ENCODE measurements at places on chromosomes 7 and 10. TPM values are rescaled to one million over a fixed set of nuclear protein-coding genes. Genes with fewer than 3 reads are reported as not detected.

Gene CALN1
- total RNA-seq = not detected

DNA sequence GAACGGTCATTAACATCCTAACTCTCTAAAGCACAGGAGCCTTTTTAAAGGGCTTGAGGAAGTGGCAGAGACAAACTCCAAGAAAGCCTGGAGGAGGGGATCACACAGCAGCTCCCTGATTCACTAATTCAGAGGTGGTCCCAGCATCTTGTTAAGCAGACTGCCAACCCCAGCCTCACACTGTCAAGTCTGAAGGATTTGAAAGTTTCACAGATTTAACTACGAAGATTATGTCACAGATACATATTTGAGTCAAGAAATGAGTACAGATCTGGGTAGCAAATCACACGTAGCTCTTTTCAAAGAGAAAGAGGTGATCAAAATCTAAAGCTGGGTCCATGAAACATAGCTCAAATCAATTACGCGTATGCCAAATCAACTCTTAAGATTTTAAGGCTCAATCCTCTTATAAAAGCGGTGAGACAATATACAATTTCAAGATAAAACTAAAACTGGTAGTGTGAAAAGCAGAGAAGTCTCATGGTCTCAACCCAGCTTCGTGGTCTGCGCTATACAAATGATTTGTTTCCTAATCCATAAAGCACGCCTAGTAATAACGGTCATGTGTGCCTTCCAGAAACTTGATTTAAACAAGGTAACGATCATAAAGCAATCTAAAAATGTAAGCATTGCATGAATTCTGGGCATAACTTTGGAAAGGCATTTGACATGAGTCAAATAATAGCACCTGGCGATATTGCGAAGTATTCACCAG lies 229.9 kb upstream of the MKLN1 start:
- peaks cover 61% of the 10 kb centered on the region for H3K36me3 ChIP-seq
- no peak for DNase-seq
- no peaks in the 10 kb centered on the region for H3K27me3 ChIP-seq
- H3K27ac ChIP-seq = no peak overlapping the region
- H3K4me1 ChIP-seq = peaks cover 60% of the 10 kb centered on the region
- H3K4me3 ChIP-seq = no peak overlapping the region

DNA sequence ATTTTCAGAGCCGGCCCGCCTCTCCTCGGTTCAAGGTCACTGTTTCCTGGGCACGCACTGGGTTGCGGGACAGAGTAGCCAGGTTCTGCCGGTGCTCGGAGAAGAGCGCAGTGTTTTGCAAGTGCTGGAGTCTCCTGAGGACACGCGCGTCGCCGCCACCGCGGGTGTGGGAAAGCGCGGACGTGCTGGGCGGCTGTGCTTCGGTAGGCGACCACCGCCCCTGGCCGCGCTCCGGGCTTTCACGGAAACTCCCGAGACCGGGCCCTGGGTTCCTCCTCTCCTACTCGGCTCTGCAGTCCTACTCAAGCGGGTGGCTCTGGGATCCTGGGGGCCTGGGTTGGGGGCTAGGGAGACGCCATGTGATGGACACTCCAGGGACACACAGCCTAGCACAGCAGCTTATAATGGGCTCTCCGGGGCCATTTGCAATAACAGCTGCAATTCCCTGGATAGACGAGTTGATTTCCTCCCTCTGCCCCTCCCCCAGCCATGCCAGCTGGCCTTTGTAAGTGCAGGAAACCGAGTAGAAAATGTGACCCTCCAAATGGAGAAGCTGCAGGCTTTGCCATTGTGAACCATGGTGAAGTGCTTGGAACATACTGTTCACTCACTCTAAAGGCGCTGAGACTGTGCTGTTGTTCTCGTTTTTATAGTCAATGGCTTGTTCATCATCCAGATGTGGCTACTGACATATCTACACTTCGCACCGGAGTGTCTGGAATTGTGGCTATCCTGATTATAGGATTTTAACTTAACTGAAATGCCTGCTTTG lies 2.1 kb downstream of the FRAT1 start:
- peaks cover 25% of the 10 kb centered on the region for H3K4me1 ChIP-seq
- H3K36me3 ChIP-seq = peaks cover 2% of the 10 kb centered on the region
- no peak for DNase-seq
- H3K27me3 ChIP-seq = peaks cover 4% of the 10 kb centered on the region
- peak overlapping the region; percentile 79 for H3K4me3 ChIP-seq

Gene AMPH
- not detected for total RNA-seq

GRCh38 chr10:75403939-75404814 lies 2.6 kb upstream of the ZNF503 start:
- DNase-seq = no peak
- peaks cover 3% of the 10 kb centered on the region for H3K36me3 ChIP-seq
- H3K27me3 ChIP-seq = peaks cover 75% of the 10 kb centered on the region
- peaks cover 38% of the 10 kb centered on the region for H3K4me1 ChIP-seq

DNA sequence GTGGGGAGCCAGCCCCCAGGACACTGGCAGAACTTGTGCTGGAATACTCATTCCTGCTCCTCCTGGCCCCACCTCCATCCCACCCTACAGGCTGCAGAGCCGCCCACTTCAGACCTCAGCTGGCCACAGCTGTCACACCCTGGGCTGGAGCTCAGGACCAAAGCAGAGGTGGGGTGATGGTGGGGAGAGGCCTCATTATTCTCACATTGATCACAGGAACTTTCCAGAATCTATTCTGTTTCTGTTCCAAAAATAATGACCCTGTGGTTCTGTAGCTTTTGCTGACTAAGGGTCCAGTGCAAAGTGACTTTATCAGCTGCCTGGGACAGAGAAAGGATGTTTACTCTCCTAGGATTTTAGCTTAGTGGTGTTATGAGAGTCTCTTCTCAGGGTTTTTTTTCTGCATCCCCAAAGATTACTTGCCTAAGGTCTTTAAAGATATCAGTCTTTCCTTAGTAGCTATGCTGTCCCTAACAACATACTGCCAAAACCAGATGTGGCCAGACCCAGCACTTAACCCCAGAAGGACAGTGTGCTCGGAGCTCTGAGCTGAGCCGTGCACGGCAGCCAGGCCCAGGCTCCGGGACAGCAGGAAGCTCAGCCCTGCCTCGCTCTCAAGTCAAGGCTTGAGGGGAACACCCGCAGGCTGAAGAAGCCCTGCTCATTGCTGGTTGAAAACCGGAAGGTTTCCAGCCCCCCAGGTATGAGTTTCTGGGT lies 223.3 kb downstream of the MLLT10 start:
- H3K4me3 ChIP-seq = no peak overlapping the region
- no peaks in the 10 kb centered on the region for H3K4me1 ChIP-seq
- DNase-seq = no peak
- H3K36me3 ChIP-seq = peaks cover 6% of the 10 kb centered on the region
- H3K27me3 ChIP-seq = no peaks in the 10 kb centered on the region
- H3K27ac ChIP-seq = no peak overlapping the region

DNA sequence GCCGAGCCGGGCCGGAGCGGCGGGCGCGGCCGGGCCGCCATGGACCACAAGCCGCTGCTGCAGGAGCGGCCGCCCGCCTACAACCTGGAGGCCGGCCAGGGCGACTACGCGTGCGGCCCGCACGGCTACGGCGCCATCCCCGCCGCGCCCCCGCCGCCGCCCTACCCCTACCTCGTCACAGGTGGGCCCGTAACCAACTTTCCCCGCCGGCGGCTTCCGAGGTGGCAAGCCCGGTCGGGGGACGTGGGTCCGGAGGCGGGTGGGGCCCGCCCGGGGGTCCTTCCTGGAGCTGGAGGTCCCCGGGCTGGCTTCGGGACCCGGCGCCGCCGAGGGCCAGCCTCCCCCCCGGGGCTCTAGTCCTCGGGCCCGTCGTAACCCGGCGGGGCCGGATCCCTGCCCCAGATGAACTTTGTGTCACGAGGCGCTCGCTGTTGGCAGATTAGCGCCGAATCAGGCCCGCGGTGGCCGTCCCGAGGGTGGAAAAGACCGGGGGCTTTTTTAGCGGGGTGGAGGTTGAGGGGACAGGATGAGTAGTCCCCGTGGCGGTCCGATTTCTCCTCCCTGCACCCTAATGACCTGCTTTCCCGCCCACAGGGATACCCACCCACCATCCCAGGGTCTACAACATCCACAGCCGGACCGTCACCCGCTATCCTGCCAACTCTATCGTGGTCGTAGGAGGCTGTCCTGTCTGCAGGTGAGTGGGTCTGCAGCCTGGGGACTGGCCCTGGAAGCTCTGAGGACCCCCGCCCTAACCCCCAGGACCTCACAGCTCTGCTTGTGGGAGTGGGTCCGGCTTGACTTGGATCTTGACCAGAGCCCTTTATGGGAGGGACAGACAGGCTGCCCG lies 496 bp downstream of the BRI3 start:
- peak overlapping the region; percentile 75 for H3K4me3 ChIP-seq
- DNase-seq = peak; percentile 37
- H3K36me3 ChIP-seq = peaks cover 4% of the 10 kb centered on the region
- H3K27ac ChIP-seq = peak overlapping the region; percentile 62
- H3K27me3 ChIP-seq = no peaks in the 10 kb centered on the region

DNA sequence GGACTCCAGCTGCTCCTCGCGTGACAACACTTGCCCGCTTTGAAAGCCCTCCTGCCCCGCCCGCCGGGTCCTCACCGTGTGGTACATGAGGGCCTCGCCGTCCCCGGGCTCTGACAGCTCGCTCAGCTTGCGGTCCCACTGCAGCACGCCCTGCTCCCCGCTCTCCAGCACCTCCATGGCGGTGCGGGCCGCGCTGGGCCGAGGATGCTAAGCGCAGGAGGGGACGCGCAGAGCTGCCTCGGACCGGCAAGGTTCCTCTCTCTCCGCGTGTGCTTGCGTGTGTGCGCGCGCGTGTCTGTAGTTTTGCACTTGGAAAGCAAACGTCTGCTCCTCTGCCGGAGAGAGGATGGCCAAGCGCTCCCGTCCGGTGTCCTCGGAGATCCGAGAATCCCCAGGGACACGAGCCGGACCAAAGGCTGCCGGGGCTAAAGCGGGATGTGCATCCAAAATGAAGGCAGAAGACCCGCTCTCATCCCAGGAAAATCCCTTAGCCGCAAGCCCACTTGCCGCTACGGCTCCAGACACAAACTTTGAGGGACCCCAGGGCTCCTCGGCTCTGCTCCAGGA lies at the start of gene CREB3L2:
TSS of gene CREB3L2 (minus strand) at position 558 of the 567 bp plus-strand sequence. CDS start at position 177, 381 bp downstream.
- peak within 1 kb of the TSS; percentile 89 for H3K27ac ChIP-seq
- peak within 1 kb of the TSS; percentile 92 for H3K4me3 ChIP-seq
- no peaks in the 10 kb centered on the region for H3K27me3 ChIP-seq
- peak; percentile 76 for DNase-seq
- H3K4me1 ChIP-seq = peaks cover 40% of the 10 kb centered on the region

- no peak overlapping the region for H3K27ac ChIP-seq
- DNase-seq = no peak
- no peaks in the 10 kb centered on the region for H3K27me3 ChIP-seq
- peaks cover 48% of the 10 kb centered on the region for H3K36me3 ChIP-seq
- no peak overlapping the region for H3K4me3 ChIP-seq
- H3K4me1 ChIP-seq = no peaks in the 10 kb centered on the region
Observed at GRCh38 chr7:36911788-36912187, 187.5 kb upstream of the AOAH start.

DNA sequence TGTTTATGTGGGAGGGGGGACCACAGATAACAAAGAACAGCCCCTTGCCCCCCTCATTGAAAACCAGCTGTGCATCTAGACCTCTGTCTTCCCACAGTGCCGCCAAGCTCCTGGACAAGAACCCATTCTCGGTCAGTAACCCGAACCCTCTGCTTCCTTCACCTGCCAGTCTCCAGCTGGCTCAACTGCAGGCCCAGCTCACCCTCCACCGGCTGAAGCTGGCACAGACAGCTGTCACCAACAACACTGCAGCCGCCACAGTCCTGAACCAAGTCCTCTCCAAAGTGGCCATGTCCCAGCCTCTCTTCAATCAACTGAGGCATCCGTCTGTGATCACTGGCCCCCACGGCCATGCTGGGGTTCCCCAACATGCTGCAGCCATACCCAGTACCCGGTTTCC lies 91.0 kb upstream of the PDCD4 start:
- H3K4me3 ChIP-seq = no peak overlapping the region
- H3K27ac ChIP-seq = no peak overlapping the region
- peaks cover 2% of the 10 kb centered on the region for H3K27me3 ChIP-seq
- peaks cover 23% of the 10 kb centered on the region for H3K4me1 ChIP-seq

Gene CCAR1
- total RNA-seq = 86.3 TPM

DNA sequence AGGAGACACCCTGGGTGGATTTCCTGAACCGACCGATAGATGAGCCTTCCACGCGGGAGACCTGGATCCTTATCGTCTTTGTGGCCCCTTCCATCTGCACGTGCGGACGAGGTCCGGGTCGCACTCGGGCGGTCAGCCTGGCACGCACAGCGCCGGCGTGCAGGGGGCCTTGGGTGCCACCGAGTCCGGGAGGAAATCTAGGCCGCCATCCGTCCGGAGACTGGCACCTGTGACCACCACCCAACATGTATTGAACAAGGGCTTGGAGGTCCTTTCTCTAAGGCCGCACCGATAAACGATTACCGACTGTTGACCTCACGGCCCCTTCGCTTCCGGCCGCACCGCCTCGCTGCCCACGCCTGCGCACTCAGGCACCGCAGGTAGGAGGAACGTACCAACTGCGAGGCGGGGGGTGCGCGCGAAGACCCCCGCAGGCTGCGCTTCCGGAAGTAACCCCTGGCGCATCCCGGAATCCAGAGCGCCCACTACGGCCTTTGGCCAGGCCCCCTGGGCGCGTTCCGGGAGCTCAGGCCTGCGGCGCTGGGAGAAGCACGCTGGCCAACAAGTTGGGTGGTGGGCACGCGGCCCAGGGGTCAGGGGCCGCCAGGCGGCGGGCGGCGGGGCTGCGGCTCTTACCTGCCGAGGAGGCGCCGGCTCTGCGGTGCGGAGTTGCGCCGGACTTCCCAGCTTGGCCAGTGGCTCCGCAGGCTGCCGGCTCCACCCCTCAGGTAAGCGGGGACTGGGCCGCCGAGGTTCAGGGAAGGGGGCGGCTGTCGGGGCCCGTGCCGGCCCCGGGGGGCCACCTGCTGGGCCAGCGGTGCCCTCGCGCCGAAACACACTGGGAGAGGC lies at the start of the genes ACTR3C and LRRC61:
TSS of gene ACTR3C (minus strand) at position 713 of the 849 bp plus-strand sequence. CDS start 28,249 bp downstream, outside the sequence.
TSS of gene LRRC61 (plus strand) at position 523 of the 849 bp plus-strand sequence. CDS start 13,507 bp downstream, outside the sequence.
- H3K4me3 ChIP-seq = peak within 1 kb of the TSS; percentile 98
- DNase-seq = peak; percentile 74
- peaks cover 48% of the 10 kb centered on the region for H3K36me3 ChIP-seq
- no peaks in the 10 kb centered on the region for H3K27me3 ChIP-seq

GRCh38 chr10:110151971-110152370 lies 55.4 kb upstream of the MXI1 start:
- H3K27ac ChIP-seq = no peak overlapping the region
- peaks cover 58% of the 10 kb centered on the region for H3K4me1 ChIP-seq
- H3K27me3 ChIP-seq = peaks cover 58% of the 10 kb centered on the region
- peaks cover 12% of the 10 kb centered on the region for H3K36me3 ChIP-seq

- H3K27me3 ChIP-seq = no peaks in the 10 kb centered on the region
- H3K4me3 ChIP-seq = no peak overlapping the region
- H3K36me3 ChIP-seq = peaks cover 11% of the 10 kb centered on the region
Observed at GRCh38 chr10:73509695-73510094, 13.9 kb upstream of the PPP3CB start.

- DNase-seq = no peak
- H3K4me3 ChIP-seq = no peak overlapping the region
- no peak overlapping the region for H3K27ac ChIP-seq
- peaks cover 58% of the 10 kb centered on the region for H3K36me3 ChIP-seq
Observed at GRCh38 chr10:114839901-114840300, 18.3 kb downstream of the FHIP2A start.
